ENCODE measurements at places on chromosomes 3 and 15.

DNA sequence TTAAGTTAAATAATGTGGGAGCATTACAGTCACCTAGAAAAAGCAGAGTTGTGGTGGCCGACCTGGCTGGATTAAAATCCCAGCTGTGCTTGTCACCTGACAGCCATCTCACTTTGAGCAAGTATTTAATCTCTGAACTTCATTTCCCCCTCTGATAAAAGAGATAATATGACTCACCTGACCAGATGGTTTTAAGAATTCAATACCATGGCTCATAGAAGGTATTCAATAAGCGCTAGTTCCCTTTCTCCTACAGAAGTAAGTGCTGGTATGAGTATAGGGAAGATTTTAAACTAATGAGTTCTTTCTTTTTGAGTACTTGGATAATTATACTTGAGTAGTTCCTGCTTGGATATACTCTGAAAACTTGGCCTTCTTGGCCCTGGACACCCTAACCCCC is 325.5 kb downstream of the IL5RA start:
- no peak for DNase-seq

GRCh38 chr3:122416966-122417365 is 1.1 kb upstream of the WDR5B start:
- DNase-seq = no peak

- DNase-seq = no peak
Measured at GRCh38 chr15:61171209-61171608, 57.9 kb downstream of the RORA start.

GRCh38 chr15:70375586-70375985 is 277.9 kb upstream of the TLE3 start:
- DNase-seq = no peak

DNA sequence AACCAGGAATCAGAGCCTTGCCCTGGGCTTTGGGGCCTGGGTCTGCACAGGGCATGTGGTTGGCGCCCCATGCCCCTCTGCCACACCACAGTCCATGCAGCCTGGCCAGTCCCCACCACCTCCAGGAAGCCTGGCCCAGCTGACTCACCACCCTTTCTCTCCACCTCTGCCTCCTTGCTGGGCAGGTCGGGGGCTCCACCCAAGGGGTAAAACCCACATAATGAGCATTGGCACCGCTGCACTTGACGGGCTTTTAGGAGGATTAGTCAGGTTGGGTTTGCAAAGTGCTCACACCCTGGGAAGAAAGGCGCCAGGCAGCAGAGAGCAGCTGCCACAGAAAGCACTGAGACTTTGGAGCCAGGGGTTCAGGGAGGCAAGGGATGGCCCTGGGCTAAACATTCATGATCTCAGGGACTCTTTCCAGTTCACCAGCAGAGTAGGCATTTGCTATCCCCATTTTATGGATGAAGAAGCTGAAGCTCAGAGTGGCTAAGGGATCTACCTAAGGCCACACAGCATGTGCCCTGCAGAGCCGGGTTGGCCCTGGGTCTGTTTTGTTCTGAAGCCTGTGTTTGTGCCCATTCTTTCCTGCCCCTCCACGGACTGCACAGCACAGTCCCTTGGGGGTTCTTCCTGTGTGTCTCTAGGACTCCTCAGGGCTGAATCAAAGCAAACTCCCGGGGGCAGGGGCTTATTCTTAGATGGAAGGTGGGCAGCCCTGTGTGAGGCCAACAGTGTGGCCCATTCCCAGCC is 113.4 kb downstream of the ETFA start:
- no peak for DNase-seq

DNA sequence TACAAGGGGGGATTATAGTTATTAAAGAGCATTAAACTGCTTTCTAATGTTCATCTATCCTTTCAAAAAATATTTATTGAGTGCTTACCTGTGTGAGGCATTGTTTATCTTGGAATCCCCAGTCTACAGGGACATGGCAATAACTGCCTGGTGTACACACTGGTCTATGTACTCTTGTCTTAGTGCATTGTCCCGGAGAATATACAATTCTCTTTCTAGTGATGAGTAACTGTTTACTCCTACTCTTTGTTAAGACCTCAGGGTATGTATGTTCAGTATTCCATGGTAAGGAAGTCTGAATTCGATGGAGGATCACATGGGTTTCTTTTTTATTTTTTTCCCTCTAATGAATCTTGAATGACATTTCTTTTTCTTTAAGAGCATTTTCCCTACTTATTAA is 772.4 kb upstream of the NR2F2 start:
- no peak for DNase-seq

DNA sequence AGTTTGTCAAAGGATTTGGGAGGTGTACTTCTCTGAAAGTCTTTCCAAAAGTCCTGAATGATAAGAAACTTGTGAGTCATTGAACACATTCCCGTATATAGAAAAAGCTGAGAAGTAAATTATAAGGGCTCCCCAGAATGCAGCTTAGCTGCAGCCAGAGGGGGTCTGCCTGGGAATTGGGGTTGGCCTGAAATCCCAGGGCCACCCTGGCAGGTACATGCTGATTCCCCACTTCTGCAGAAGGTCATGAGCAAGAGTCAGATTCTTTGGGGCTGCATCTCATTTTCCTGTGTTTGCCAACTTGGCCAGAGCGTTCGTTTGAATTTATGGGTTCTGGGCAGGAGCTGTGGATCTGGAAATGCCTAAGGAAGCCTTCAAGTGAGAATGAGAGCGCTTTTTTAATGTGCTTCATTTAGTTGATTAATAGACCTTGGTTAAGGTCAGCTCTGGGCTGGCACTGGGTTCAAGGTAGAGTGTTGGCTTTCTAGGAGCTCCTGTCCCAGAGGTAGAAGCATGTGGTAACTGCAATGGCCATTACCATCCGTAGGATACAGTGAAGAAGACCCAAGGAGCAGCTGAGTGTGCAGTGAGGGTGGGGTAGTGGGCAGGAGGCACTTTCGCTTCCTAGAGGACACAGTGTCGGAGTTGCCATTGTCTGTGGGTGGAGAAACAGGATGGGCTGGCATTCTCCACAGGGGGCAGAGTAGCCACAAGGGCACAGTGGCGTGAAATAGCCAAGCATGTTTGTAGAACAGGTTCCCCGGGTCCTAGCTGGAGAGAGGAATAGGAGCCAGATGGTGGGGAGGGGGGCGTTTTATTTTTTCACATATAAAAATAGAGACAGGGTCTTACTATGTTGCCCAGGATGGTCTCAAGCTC is 3.2 kb downstream of the SLC6A6 start:
- no peak for DNase-seq

DNA sequence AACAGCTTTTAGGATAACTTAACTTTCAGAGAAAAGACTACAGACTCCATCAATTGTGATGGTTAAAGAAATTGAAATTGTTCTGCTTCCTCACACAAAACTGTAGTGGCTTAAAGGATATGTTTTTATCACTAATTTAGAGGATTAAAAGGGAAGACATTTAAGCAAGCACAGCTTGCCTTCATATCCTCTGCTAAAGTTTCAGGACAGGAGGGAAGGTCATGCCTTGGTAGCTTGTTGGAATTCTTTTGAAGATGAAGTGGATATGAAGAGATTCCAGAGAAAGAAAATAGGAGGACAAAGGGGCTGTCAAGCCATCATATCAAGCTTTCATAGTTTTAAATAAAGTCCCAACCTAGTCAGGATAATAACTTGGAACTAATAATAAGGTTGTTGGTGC is 33.1 kb downstream of the CCDC80 start:
- no peak for DNase-seq

- DNase-seq = no peak
Measured at GRCh38 chr15:82894971-82895520, 57.5 kb downstream of the HOMER2 start.

- no peak for DNase-seq
Measured at GRCh38 chr3:64880916-64881315, 193.1 kb upstream of the ADAMTS9 start.

DNA sequence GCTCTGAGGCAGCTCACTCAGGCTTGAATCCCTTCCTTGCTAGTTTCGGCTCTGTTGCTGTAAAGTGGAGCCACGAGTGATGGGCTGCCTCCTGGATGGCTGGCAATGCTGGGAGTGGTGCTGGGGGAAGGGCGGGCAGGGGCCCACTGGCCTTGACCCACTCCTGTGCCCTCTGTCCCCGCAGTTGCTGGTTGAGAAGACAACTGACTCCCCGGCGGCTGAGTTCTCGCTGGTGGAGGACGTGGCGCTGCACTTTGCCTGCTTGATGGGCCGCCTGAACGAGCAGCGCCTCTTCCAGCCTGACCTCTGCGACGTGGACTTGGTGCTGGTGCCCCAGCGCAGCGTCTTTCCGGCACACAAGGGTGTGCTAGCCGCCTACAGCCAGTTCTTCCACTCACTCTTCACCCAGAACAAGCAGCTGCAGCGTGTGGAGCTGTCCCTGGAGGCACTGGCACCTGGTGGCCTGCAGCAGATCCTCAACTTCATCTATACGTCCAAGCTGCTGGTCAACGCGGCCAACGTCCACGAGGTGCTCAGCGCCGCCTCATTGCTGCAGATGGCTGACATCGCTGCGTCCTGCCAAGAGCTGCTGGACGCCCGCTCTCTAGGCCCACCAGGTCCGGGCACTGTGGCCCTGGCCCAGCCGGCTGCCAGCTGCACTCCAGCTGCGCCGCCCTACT is 4.7 kb downstream of the ZBTB47 start:
- DNase-seq = no peak

DNA sequence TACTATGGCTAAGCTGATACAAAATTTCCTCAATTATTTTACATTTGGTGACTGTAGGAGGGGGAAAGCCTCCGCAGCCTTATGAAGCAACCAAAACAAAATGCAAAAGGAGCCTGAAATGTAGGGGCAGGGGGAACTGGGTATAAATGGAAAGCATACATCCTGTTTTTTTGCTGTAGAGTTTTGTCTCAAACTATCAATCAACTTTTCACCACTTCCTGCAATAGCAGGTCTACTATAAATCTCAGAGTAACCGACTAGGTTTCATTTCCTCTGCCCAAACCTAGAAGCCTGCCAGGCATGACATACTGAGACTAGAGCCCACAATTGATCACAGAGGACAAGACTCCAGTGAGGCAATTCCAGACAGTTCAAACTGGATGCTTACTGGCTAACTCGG is 91.3 kb downstream of the SHQ1 start:
- no peak for DNase-seq

DNA sequence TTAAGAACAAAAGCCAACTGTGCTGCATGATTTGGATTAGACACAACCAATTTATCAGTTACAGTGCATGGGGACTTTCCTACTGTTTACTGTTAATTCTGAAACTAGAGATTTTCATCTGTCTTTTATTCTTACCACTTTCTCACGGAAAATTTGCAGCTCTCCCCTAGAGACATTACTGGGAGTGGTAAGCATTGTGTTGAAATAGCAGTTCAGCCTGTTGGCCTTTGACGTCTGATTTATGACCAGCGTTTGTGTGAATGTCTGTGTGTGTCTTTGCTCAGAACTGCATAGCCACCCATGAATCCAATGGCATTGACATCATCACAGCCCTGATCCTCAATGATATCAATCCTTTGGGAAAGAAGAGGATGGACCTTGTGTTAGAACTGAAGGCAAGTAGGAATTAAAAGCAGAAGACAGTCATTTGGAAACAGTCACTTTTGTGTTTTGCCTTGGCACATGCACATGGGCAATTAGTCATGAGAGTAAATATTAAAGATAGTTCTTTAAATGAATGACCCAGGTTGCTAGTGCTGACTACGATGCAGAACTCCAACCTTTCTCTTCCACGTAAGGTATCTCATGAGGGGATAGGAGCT is 202.2 kb upstream of the BHLHE40 start:
- no peak for DNase-seq

GRCh38 chr3:154142608-154143007 is 21.4 kb downstream of the ARHGEF26 start:
- DNase-seq = no peak

DNA sequence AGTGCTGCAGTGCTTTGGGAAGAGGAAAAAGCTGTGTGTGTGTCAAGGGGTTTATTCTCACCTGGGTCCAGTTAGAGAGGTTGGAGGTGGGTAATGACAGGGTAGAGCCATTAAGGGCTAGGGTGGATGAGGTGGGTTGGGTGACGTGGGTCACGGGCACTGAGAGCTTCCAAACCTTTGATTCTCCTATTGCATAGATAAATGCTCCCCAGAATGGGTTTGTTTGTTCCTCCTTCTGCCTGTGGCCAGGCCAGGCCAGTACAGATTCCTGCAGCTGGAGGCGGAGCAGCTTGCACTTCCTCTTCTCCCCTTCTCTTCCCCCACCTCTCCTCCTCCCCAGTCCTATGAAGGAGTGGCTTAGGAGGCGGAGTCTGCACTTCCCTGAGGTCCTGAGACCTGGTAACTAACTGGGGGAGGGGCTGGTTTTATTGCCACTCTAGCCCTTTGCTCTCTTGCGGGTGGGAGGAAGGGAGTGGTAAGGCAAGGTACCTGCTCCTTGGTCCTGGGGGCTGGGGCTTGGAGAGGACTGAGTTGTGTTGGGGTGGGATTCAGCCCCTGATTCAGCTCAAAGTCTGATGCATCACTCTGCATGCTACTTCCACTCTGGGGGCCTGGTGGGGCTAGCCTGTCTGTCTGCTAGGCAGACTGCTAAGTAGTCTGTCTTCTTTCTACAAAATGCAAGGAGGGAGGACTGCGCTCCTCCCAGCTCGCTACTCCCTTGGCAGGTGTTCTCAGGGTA is 3.5 kb downstream of the SPINT1 start:
- no peak for DNase-seq

DNA sequence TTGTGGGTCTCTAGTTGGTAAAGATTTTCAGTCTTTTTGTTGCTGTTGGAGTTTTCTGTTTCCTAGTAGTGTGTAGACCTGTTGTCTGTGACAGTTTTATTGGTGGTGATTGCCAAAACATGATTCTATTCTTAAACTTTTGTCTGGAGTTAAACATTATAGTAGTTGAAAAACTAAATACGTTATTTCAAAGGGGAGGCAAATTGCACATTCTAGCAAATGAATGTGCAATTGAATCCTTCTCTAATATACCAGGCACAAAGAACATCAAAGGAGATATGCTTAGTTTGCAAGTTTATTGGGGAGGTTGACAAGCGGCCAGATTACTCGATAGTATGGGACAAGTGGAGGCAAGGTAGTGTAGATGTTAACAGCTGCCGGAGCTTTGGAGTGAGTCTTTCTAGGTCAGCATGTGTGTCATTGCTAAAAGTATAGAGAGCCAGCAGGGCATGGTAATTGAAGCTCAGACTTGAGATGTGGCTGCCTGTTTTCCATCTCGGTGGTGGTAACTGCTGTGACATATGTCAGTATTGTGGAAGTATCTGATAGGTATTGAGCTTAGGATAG is 20.6 kb downstream of the CHD2 start:
- no peak for DNase-seq

All from activated CD8-positive, alpha-beta memory T cell treated with anti-CD3 and anti-CD28 coated beads, Interleukin-2, amount 50 U/mL, for 48 hours (primary cell).